ENCODE measurements at places on chromosomes 16 and 17. TPM values are rescaled to one million over a fixed set of nuclear protein-coding genes. Genes with fewer than 3 reads are reported as not detected.

CD300E gene
- polyA plus RNA-seq: 0.30 TPM

ABCA3 gene
- polyA plus RNA-seq: 6.9 TPM

CHST6 gene
- polyA plus RNA-seq: 0.83 TPM

IRX3 gene
- 0.73 TPM for polyA plus RNA-seq

PNMT gene
- polyA plus RNA-seq: 1.1 TPM

CCL3 gene
- 5.3 TPM for polyA plus RNA-seq

KREMEN2 gene
- not detected for polyA plus RNA-seq

TNK1 gene
- 0.85 TPM for polyA plus RNA-seq

CCDC78 gene
- polyA plus RNA-seq: 0.41 TPM

CACNG4 gene
- polyA plus RNA-seq: 0.02 TPM

HOXB6 gene
- 0.25 TPM for polyA plus RNA-seq

TBC1D3B gene
- not detected for polyA plus RNA-seq

KRT222 gene
- polyA plus RNA-seq: 1.6 TPM

RAC3 gene
- polyA plus RNA-seq: 5.8 TPM

ACSM2A gene
- 0.05 TPM for polyA plus RNA-seq

PRAC2 gene
- polyA plus RNA-seq: not detected

ACACA gene
- 10.9 TPM for polyA plus RNA-seq

TAF1C gene
- 14.1 TPM for polyA plus RNA-seq

CETP gene
- 1.3 TPM for polyA plus RNA-seq
